CD4-positive, alpha-beta T cell treated with Interleukin-2 at 100 ng/mL for 4 hours (primary cell): ENCODE measurements at places on chromosomes 11 and 22.

- DNase-seq = peak; percentile 54
Measured at GRCh38 chr11:74739546-74740270, 8.5 kb upstream of the CHRDL2 start.

GRCh38 chr11:3916962-3917361 lies 61.5 kb downstream of the STIM1 start:
- no peak for DNase-seq

GRCh38 chr11:47276923-47277322 lies 7.0 kb downstream of the MADD start:
- DNase-seq = no peak

DNA sequence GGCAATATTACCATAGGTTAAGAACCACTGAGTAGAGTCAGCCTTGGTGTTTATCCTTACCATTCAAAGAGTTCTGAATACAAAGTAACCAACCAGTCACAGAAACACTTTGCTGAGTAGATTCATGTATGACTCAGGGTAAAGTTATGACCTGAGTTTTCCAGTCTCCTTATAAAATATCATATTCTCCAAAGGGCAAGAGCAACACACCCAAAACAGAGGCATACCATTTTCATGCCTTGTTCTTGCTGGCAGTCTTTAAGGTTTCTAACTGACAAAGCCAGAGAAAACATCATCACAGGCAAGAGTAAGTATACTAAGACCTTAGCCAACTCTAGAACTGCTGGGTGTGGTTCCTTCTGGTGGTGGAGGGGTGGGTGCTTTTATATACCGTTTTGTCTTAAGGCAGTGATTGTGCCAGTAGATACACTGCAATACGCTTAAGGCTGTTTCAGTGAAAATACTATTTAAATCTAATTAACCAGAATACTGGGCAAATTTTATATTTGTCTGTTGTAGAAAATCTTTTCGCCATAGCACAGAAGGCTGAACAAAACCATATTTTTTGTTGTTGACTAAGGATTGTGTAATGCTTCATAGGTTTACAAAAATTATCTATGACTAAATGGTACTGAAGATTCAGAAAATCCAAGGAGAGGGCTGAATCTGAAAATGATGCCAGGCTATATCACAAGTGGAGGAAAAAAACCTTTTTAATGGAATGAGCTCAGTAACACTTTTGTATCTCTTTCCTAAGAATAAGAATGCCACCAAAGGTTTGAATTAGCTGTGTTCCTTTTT lies 3.0 kb downstream of the ATL3 start:
- DNase-seq = no peak

DNA sequence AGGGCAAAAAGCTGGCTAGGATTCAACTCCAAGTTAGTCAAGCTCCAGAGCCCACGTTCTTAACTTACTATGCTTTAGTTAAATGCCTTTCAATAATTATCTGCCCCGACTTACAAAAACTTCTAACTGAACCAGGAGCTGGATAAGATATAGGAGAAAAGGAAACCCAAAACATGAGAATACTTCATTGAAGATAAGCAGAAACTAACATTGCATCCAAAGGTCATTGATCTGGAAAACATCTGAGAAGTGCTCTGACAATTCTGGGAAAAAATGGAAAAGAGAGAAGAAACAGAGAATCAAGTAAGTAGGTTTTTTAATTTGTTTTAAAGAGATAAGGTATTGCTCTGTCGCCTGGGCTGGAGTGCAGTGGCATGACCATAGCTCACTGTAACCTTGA lies 27.2 kb downstream of the ACAT1 start:
- DNase-seq = no peak

DNA sequence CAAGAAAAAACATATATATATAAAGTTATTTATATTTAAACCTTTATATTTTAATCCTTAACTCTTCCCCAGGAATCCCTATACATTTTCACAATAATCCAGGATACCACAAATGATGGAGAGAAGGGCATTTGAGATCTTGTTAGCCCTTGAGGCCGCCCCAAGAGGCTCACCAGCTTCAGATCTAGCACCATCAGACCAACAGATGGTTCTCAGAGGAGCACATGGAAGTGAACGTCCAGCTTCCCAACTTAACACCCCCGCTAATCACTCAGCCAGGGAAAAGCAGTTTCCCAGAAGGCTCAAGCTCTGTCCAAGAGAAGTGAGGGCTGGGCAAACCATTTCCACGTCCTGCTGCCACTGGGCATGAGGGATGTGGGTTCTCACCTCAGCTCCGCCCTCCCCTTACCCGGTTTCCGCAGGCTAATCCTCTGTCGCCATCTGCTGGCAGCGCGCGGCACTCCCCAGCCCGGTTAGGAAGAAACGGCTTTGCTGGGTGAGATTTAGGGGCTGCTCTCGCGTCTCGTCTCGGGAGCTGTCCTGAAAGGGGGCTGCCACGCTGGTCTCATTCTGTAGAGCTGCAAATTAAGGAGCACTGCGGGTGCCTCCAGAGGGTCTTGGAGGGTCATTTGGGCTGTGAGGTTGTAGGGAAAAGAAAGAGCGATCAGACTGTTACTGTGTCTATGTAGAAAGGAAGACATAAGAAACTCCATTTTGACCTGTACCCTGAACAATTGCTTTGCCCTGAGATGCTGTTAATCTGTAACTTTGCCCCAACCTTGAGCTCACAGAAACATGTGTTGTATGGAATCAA lies 6.8 kb upstream of the FAM111A start:
- peak; percentile 88 for DNase-seq

GRCh38 chr22:29109822-29110221 lies 37.0 kb downstream of the KREMEN1 start:
- no peak for DNase-seq

- DNase-seq = no peak
Measured at GRCh38 chr22:37132773-37133172, 16.9 kb downstream of the IL2RB start.

GRCh38 chr11:99739464-99740089 lies 718.8 kb downstream of the CNTN5 start:
- DNase-seq = no peak

DNA sequence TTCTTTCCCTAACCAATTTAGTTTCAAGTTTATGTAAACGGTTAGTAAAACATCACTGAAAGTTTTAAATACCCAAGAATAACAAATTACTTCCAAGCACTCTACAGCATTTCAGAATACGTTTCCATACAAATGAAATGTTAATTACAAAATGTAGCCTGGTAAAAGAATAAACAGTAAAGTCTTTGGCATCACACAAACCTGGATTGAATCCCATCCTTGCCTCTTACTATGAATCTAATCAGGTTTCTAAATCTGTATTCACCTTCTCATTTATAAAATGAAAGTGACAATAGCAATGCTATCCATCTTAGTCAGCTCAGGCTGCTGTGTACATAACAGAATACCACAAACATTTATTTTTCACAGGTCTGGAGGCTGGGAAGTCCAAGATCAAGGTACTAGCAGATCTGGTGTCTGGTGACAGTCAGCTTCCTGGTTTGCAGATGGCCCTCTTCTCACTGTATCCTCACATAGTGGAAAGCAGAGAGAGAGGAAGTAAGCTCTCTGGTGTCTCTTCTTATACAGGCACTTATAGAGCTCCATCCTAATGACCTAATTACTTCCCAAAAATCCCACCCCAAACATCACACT lies 19.2 kb downstream of the FAM168A start:
- DNase-seq = no peak

- peak; percentile 49 for DNase-seq
Measured at GRCh38 chr11:119218141-119218878, 12.2 kb downstream of the CBL start.

DNA sequence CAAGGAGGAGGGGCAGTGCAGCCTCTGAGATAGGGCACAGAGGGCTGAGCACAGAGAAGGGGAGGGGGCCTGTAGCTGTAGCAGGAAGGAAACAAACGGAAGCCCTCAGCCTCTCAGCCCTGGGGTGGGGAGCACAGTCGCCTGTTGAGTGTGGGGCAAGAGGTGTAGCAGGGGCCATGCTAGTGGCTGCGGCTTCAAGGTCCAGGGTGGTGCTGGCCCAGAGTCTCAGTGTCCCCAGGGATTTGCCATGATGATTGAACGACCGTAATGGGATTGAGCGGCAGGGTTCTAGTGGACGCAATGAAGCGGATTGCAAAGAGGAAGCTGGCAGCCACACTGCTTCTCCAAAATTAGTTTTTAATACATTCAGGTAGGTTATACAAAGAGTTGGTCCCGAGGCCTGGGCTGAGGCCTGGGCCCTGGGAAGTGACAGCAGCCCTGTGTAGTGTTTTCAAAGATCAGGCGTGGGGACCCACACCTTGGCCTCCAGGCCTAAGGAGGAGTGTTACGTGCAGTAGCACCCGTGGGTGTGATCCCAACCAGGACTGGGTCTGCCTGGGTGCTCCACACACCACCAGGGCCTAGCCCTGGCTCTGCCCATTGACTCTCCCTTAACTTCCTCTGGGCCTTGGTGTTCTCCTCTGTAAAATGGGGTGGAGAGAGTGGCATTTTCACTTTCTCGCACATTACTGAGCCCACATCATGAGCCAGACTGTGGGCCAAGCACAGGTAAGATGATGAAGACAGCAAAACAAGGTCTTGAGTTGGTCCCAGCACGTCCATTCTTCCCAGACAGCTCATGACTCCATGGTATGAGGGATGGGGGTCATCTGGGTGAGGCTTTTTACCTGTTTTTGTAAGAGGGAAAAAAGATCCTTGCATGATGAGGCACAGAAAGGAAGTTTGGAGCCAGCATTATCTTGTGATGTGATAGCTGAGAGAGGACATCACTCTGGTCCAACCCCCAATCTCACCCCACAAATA lies 13.1 kb downstream of the LRRC32 start:
- no peak for DNase-seq

DNA sequence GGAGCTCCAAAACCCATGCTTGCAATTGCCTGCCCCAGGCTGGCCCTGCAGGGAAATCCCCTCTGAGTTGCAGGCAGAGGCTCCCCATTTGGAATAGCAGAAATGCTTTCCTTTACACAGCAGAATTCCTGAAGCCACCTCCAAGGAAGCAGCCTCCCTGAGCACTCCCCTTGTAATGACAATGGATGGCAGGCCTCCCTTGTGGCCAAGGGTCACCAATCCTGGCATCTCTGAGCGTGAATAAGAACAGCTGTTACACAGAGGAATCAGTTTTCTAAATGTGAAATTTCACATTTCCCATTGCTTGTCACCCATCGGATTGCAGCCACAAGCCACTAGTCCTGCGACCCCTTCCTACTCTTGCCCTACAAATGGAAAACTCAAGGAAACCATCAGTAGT lies 107.6 kb downstream of the GALNT18 start:
- DNase-seq = no peak

DNA sequence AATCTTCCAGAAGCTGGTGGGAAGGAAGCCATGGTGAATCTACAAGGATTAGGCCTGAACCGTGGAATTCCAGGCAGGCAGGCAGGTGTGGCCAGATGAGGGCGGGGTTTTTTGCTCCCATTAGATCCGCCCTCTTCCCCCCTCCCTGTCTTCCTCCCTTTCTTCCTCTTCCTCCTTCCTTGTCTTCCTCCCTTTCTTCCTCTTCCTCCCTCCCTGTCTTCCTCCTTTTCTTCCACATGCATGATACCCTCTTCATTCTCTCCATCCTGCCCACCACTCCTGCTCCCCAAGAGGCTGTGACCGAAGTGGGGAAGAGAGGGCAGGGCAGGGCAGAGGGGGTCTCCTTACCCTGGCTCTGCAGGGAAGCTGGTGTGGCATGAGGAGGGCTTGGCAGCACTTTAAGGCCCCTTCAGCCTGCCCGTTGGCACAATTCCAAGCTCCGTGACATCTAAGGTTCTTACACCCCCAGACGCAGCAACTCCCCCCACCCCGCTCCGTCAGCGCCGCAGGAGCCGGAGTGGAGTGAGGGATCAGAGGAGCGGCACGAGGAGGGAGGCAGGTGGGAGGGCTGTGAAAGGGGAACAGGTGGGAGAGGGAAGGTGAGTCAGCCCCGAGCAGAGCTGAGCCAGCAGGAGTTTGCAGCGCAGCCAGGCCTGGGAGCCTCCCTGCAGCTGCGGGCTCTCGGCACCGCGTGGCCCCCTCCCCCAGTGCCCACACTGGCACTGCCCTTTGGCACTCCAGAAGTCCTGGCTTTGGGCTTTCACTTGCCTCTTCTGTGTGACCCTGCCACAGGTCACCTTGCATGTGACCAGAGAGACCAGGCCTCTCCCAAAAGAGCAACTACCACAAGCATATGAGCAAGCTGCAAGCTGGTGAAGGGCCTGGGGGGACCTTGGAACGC lies 32.1 kb downstream of the KCNJ4 start:
- DNase-seq = no peak

DNA sequence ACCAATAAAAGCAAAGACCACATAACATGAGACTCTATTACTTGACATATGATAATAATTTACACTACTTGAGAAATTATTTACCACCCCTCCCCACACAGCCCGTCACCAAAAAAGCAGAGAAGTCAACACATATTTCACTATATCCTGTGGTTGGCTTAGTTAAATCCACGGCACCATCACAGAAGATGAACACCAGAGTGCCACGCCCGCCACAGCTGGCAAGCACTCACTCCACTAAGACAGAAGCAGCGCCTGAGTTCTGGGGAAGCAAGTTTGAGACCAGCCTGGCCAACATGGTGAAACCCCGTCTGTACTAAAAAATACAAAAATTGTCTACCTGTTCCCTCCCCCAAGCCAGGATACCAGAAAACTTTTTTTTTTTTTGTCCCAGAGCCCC lies 53.1 kb downstream of the PACSIN2 start:
- DNase-seq = peak; percentile 7

DNA sequence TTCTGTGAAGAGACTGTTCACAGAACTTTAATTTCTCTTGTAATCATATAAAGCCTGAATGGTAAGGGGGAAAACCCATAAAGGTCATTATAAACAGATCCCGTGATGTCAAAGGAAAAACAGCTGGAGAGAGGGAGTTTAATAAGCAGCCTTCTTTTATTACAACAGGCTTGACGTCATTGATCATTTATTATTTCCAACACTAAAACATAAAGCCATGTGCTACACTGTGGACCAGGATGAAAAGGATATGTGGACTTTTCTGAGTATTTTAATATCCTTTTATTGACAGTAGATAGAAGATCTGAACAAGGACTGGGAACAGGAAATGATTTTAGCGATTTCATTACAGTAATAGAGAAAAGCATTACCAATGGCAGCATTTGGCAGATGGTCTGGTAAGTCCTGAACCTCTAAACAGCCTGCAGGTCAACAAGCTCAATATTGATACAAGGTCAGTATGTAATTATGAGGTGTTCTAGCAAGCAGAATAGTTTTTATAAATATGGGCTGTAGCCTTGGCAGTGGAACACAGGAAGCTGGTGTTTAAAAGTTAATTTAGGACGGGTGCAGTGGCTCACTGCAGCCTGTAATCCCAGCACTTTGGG lies 25.1 kb upstream of the TPH1 start:
- no peak for DNase-seq

DNA sequence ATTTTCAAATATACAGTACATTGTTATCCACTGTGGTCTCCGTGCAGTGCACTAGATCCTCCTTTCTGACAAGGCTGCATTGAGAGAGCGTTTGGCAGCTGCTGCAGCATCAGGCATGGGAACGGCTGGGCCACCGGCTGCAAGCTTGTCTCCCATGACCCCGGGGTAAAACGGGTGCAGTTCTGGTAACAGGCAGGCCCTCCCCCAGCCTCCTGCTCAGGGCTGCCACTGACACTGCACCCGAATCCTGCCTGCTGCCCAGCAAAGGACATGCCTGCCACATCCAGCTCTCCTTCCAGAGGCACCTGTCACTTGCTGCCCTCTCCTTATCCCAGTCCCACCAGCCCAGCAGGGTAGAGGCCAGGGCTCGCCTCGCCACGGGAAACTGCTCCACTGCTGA lies 124.5 kb upstream of the TMEM45B start:
- no peak for DNase-seq
